ENCODE measurements at places on chromosomes 1 and 21.

DNA sequence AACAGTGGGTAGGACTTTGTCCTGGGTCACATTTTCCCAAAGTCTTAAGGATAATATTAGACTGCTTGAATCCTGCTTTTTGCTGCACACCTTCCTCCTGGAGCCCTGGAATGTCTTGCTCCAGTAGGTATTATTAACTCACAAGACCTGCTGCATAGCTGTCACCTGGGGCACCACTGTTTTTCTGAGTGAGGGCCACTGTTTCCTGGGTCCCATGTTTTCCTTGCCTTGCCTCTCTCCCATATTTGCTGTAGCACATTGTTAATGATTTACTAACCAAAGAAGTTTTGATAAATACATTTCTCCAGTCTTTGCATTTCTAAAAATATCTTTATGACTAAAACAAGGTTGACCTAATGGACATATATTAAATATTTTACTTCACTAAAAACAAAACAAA, 22.5 kb upstream of the FCAMR start:
- no peak for DNase-seq

- no peak for DNase-seq
Measured at GRCh38 chr1:20486457-20487235, 636 bp upstream of the CAMK2N1 start.

GRCh38 chr1:33298623-33299277, 22.1 kb downstream of the A3GALT2 start:
- DNase-seq, result peak; percentile 45

DNA sequence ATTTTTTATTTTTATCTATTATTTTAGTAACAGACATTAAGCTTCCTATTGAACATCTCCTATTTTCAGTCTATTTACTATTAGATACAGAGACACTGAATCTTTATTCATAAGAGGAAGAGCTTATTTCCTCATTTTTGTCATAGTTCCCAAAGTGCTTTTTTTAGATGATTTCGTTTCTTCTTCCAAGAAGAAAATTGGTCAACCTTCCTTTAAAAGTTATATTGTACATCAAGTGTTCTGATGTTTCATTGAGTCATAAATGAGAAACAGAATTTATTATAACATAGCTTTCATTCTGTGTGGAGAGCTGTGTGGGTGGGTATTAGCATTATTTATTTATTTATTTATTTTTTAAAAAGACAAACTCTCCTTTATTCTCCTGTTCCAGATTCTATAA, 50.6 kb upstream of the BACH1 start:
- no peak for DNase-seq

DNA sequence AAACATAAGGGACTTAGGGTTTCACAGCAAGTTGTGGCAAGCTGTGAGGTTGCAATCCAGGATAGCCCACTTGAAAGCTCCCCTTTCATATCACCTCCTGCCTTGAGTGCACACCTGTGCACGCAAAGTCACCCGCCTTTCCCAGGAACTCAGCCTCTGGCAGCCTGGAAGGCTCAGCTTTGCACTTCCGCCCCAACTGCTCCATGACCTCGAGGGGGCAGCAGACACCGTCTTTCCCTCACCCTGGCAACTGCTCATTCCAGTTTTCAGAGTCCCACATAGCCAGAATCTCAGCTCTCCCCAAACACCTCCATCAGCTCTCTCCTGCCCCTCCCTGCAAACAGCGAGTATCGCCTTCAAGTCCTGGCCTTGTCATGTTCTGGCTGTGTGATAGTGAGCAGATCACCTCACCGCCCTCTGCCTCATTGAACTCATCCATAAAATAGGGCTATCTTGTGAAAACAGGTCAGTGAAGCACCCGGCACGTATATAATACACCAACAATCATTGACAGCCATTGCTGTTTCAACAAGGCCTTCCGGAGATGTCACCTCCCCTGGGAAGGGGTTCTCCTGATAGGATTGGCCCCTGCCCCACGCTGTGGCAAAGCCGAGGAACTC, 32.2 kb upstream of the EPB41 start:
- peak; percentile 57 for DNase-seq

GRCh38 chr21:31394309-31394708, 50.2 kb upstream of the TIAM1 start:
- no peak for DNase-seq
